ENCODE measurements at places on chromosomes 4 and X.
A peak's percentile ranks its signal among the peaks of the same experiment; 100 is the strongest.

- no peak for DNase-seq
These were observed 38.2 kb downstream of the TSPAN5 start for GRCh38 chr4:98620087-98620784.

- no peak for DNase-seq
These were observed 29.3 kb downstream of the BEND4 start for GRCh38 chr4:42123071-42123644.

DNA sequence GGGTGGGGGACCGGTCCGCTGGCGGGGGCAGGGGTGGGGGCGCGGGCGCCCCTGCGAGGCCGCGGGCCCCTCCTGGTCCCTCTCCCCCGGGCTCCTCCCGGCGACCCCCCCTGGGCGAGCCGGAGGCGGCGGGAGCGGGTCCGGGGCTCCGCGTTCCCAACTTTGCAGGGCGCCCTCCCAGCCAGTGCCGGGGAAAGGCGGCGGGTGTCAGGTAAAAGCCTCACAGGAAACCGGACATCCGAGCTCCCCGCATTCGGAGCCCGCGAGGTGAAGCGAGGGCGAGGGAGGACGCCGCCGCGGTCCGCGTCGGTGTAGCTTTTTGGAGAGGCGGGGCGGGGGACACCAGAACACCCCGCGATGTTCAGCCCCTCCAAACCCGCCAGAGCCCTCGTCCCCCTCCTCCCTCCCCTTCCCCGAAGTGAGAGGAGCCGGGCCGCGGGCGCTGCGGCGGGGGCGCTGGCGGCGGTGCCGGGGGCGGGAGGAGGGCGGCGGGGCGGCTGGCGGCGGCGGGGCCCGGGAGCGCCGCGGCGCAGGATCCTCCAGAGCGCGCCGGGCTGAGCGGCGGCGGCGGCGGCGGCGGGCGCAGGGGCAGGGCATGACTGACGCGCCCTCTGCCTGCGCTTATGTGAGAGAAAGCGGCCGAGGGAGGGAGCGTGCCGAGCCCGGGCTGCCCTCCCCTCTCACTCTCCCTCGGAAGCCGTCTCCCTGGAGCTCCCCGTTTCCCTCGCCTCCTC lies at the start of gene VEGFC:
VEGFC (minus strand) TSS at position 597 of the 734 bp plus-strand sequence. CDS start 611 bp downstream, outside the sequence.
- no peak for DNase-seq

- DNase-seq: no peak
These were observed 32.7 kb upstream of the PSAPL1 start for GRCh38 chr4:7467471-7467870.

- DNase-seq: peak; percentile 71
These were observed 78.8 kb upstream of the BCOR start for GRCh38 chrX:40176351-40177116.

DNA sequence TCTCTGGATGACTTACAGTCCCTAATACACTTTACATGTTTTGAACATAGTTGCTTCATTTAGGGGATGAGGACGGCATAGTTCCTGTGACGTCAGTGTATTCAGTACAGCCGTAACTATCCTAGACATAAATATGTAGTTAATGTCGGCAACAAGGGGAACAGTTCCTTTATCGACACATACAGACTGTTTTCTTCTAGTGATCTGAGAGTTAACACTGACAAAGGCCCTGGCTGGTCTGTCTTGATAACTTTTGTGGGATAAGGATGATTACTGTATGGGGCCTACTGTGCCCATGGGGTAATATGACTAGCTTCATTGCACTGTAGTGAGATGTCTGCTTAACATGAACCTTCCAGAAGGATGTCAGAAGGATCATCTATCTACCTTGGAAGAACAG lies 131.2 kb downstream of the ZNF518B start:
- no peak for DNase-seq

- DNase-seq: no peak
These were observed at the start of gene SRPX for GRCh38 chrX:38220415-38221390. SRPX (minus strand) TSS chrX:38220871; CDS start chrX:38220792, 79 bp downstream.

GRCh38 chr4:88320780-88321373 lies 36.5 kb upstream of the PPM1K start:
- no peak for DNase-seq

GRCh38 chr4:73523126-73523525 lies 41.6 kb downstream of the AFM start:
- DNase-seq: no peak

DNA sequence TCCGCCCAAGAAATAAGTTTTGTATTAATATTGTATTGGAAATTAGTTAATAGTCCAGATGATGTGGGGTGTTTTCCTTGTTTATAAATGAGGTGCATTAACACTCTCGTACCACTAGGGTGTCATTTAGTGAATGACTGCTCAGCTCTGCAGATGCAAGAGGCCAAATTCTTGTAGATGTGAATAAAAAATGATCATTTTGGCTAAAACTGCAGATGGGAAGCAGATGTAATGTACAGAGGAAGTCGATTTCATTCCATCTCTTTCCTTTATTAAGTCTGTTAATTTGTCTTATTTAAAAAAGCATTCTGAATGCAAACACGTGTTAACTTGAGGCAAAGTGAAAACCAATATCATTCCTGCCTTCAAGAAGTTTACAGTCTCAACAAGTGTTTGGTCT lies 108.1 kb downstream of the DHX15 start:
- no peak for DNase-seq

- peak; percentile 59 for DNase-seq
These were observed 171.3 kb downstream of the PTTG2 start for GRCh38 chr4:38131371-38132091.

GRCh38 chrX:77118686-77119085 lies 328.5 kb upstream of the FGF16 start:
- no peak for DNase-seq

DNA sequence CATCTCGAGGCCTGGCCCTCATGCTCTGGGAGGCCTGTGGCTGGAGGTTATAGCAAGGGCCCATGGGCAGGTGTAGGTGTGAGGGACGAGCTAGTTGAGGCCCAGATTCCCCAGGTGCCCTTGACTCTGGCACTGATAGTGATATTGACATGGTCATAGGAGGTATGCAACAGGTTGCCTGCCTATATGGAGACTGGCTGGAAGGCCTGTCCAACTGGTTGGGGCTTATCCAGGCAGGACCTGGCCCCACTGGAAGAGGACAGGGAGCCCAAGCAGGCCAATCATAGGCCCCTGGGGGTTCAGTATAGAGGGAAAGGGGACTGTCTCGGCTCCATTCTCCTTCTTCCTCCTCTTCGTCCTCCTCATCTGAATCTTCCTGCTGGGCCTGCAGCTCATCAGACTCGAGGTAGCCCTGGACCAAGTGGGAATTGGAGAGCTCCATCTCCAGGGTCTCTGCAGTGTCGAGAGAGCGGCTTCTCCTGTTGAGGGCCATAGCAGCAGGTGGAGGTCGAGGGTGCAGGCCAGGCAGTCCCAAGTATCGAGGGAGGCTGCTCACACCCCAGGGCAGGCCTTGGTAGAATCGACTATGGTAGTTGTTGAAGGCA lies 15.3 kb downstream of the AMER1 start:
- no peak for DNase-seq

GRCh38 chr4:152687974-152688599 lies 8.3 kb upstream of the TMEM154 start:
- DNase-seq: no peak

DNA sequence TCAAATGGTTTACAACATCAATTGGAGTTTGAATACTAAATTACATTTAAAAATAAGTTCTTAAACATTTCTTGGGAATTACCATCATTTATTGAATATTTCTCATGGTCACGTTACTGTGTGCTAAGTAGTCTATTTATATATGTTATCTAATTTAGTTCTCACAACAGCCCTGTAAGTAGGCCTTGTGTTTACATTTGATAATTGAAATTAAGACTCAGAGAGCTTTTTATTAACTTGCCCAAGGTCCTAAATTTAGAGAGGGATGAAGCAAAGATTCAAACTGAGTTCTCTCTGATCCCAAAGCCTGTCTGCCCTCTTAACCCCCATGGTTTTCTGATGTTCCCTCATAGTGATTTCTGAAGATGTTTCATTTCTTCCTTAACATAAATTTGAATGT lies 103.7 kb downstream of the CEP135 start:
- DNase-seq: no peak

- DNase-seq: no peak
These were observed 19.9 kb upstream of the TMSB4X start for GRCh38 chrX:12954981-12955380.

- no peak for DNase-seq
These were observed 9.3 kb downstream of the CD99L2 start for GRCh38 chrX:150889131-150889530.

GRCh38 chr4:98421111-98421510 lies 159.9 kb downstream of the RAP1GDS1 start:
- DNase-seq: no peak

GRCh38 chr4:130092187-130093015 lies 996.4 kb downstream of the C4orf33 start:
- no peak for DNase-seq

GRCh38 chr4:92501456-92501855 lies 197.7 kb downstream of the GRID2 start:
- DNase-seq: no peak

GRCh38 chr4:24781999-24782745 lies 13.2 kb upstream of the SOD3 start:
- no peak for DNase-seq

GRCh38 chr4:172514801-172515200 lies 653.8 kb upstream of the GALNT7 start:
- DNase-seq: no peak

GRCh38 chr4:32689518-32689917 lies 1969.3 kb downstream of the PCDH7 start:
- no peak for DNase-seq

DNA sequence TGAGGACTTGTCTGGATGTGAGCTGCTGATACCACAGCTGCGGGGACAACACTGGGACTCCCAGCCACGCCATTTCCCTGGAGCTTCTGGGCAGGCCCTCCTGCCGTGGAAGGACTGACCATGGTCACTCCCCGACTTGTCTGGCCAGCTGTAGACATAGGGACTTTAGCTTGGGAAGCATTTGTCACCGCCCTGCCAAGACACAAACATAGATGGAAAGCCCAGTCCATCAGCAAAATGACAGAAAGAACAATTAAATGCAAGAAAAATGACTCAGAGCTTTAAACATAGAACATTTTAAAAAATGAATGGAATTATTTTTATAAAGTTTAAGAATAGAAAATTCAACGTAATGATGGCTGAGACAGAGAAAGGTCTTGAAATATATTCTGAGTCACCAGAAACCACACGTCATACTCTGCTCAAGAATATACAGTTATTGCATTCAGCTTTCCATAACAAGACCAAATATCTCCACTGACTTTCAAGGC lies 107.6 kb upstream of the CBR4 start:
- no peak for DNase-seq

- DNase-seq: no peak
These were observed 17.9 kb upstream of the CXCL11 start for GRCh38 chr4:76053730-76054129.

- no peak for DNase-seq
These were observed 46.3 kb upstream of the HUWE1 start for GRCh38 chrX:53732797-53733196.

DNA sequence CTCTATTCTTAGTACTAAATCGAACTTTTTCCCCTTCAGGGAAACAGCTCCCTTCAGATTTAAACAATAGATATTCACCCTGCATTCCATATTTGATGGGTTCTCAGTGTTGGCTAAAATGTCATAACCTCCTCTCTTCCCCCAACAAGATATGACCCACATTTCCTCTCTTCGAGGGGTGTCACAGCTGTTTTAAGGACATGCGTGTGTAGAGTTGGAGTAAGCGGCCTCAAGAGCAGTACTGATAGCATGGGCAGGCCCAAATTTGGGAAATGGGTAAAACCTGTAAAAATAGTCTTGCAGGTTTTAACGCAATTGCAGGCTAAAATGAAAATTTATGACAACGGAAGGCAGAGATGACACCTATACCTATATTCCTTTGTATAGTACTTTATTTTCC lies 28.7 kb downstream of the SAT1 start:
- no peak for DNase-seq

DNA sequence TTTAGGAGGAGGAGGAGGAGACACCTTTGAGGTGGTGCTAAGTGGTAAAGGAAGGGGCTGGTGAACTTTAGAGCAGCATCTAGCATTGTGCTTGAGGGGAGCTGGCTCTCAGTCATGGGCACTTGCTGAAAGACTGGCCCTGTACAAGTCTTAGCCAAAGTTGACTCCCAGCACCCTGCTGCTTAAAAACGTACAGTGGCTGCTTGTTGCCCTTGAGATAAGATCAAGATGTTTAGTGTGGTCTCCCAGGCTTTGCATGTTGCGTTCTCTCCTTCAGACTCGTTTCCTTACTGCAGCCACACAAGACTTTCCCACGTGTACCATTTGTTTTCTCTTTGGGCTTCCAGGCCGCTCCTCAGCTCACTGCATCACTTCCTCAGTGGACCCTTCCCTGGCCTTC lies 1.8 kb downstream of the MED28 start:
- no peak for DNase-seq

- DNase-seq: peak; percentile 55
These were observed at the start of gene CHST7 for GRCh38 chrX:46573331-46573891. CHST7 (plus strand) TSS chrX:46573765; CDS start chrX:46573932, 167 bp downstream.

DNA sequence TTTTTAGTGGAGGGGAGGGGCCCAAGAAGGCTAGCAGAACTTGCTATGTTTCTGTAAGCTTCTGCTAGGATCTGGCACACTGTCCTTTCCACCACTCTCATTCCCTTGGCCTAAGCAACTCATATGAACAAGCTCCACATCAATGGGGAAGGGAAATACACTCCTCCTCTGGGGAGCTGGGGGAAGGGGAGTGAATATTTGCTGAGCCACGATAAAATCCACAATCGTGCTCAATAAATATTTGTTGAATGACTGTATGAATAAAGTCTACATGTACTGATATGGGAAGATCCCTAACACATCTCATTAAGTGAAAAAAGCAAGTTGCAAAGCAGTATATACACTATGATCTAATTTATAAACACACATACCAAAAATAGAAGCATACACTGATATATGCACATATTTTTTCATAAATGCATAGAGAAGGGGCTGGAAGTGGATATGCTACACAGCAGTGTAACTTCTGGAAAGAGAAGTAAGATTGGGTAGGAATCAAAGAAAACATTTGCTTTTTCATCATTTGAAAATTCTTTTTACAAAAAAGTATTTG lies 95.8 kb upstream of the EFHC2 start:
- DNase-seq: no peak

- DNase-seq: no peak
These were observed 22.8 kb downstream of the MEPE start for GRCh38 chr4:87855559-87855958.

- no peak for DNase-seq
These were observed 57.3 kb upstream of the WDR19 start for GRCh38 chr4:39124885-39125599.

GRCh38 chrX:55135171-55135570 lies 46.4 kb downstream of the PAGE2 start:
- peak; percentile 17 for DNase-seq

DNA sequence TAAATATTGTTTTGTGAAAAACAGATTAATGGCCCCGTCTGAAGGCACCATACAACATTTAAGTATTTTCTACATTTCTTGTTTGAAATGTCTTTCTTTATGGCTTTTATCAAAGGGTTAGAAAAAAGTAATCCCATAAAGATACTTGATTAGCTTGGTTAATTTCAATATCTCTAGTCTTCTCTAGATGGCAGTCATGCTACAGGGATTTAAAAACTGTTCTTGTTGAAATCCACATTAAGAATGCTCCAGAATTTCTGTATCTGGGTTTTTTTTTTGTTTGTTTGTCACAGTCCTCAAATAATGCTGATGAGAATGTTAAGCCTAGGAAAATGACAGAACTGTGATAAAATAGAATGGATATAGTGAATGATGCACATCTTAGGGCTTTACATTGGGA lies 109.0 kb upstream of the AADAT start:
- DNase-seq: no peak
